Osteocyte (in vitro differentiated cells): ENCODE measurements at places on chromosomes 7 and 10. TPM values are rescaled to one million over a fixed set of nuclear protein-coding genes. Genes with fewer than 3 reads are reported as not detected.
A peak's percentile ranks its signal among the peaks of the same experiment; 100 is the strongest.

FAM25G gene
- not detected in 2 replicates for total RNA-seq

HTRA1 gene
- total RNA-seq = 1,546 and 1,638 TPM in 2 replicates

TEX47 gene
- total RNA-seq = not detected in 2 replicates

CCDC7 gene
- 12.5 and 12.6 TPM in 2 replicates for total RNA-seq

DYNC1I1 gene
- 43.3 and 43.4 TPM in 2 replicates for total RNA-seq

TAC1 gene
- not detected in 2 replicates for total RNA-seq

ELN gene
- total RNA-seq = 13.3 and 13.5 TPM in 2 replicates

CASD1 gene
- 15.9 and 19.4 TPM in 2 replicates for total RNA-seq

PLCE1 gene
- 7.0 and 7.4 TPM in 2 replicates for total RNA-seq

CCDC126 gene
- 11.6 and 14.8 TPM in 2 replicates for total RNA-seq

C10orf53 gene
- total RNA-seq = not detected in 2 replicates

CALML3 gene
- total RNA-seq = not detected in 2 replicates

OPN1SW gene
- total RNA-seq = not detected in 2 replicates

AKR1D1 gene
- not detected in 2 replicates for total RNA-seq

CRYGN gene
- total RNA-seq = not detected in 2 replicates

BTBD16 gene
- total RNA-seq = not detected in 2 replicates

CARD11 gene
- 0.24 TPM in 1 of 2 replicates, not detected in the other for total RNA-seq

OPALIN gene
- total RNA-seq = not detected in 2 replicates

DNA sequence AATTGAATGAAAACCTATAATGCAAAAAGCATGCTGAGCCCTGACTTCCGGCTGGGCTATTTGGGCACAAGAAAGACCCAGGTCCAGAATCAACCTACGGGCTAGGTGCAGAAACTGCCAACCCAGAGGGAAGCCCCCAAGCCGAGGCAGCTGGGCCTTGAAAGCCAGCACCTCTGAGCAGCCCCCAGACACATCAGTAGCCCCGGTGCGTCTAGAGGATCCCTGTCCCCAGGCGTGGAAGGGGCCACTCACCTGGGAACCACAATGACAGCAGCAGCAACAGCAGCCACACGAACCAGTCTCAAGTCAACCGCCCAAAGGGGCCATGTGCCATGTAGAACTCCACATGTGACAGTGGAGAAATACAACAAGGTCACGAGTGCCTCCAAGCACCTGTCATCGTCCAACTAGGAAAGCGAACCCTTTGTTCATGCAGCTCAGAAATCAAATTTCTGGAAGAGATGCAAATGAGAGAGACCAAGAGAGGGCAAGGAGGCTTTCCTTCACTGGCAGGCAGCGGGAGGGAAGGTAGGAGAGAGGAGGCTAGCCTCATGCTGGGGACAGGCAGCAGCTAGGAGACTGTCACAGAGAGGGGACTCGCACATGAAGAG lies 57.5 kb upstream of the CHST15 start:
- no peak overlapping the region for H3K4me3 ChIP-seq
- no peaks in the 10 kb centered on the region for H3K36me3 ChIP-seq
- DNase-seq = no peak
- H3K27me3 ChIP-seq = no peaks in the 10 kb centered on the region

GRCh38 chr10:4243169-4243568 lies 458.2 kb upstream of the KLF6 start:
- H3K4me1 ChIP-seq = peaks cover 88% of the 10 kb centered on the region
- peak overlapping the region; percentile 70 for H3K4me3 ChIP-seq
- H3K27ac ChIP-seq = peak overlapping the region; percentile 99
- H3K27me3 ChIP-seq = no peaks in the 10 kb centered on the region
- no peaks in the 10 kb centered on the region for H3K36me3 ChIP-seq

- DNase-seq = no peak
- H3K27ac ChIP-seq = no peak overlapping the region
- no peaks in the 10 kb centered on the region for H3K36me3 ChIP-seq
- peaks cover 3% of the 10 kb centered on the region for H3K4me1 ChIP-seq
- H3K27me3 ChIP-seq = peaks cover 71% of the 10 kb centered on the region
- no peak overlapping the region for H3K4me3 ChIP-seq
Measured at GRCh38 chr10:123967626-123968243, 76.1 kb upstream of the CPXM2 start.

DNA sequence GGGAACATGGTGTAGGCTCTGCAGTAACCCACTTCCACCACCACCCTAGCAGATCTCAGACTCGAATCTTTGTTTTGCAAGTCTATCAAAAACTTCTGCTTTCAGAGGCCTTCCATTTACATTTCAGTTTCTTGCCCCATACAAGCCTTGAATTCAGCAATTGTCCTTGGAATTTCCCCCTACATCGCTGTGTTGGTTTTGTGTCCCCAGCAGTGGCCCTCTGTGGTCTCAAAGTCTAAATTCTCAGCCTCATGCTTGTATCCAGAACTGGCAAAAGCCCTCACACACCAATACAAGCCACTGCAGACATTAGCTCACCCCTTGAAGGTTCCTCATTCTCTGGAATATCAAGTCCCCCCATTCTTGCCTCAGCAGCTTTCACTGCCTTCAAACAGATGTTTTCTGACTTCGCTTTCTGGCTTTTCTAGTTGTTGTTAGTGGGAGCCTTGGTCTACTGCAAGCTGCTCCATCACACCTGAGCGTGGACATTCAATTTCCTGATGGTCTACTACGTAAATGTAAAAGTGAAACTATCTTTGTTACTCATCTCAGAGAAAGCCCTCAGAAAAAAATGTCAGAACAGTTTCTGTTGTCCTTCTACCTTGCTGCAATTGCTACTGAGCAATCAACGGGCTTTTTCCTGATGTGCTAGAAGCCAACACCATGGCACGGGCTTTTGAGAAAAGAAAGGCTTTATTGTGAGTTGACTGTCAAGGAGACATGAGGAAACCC lies 1.8 kb upstream of the NUB1 start:
- H3K4me3 ChIP-seq = no peak overlapping the region
- H3K36me3 ChIP-seq = no peaks in the 10 kb centered on the region
- peaks cover 15% of the 10 kb centered on the region for H3K4me1 ChIP-seq
- DNase-seq = peak; percentile 38
- peaks cover 19% of the 10 kb centered on the region for H3K27me3 ChIP-seq
- no peak overlapping the region for H3K27ac ChIP-seq

- H3K36me3 ChIP-seq = no peaks in the 10 kb centered on the region
- H3K27me3 ChIP-seq = no peaks in the 10 kb centered on the region
- H3K4me3 ChIP-seq = no peak overlapping the region
Measured at GRCh38 chr10:129394518-129395328, 72.3 kb upstream of the MGMT start.

DNA sequence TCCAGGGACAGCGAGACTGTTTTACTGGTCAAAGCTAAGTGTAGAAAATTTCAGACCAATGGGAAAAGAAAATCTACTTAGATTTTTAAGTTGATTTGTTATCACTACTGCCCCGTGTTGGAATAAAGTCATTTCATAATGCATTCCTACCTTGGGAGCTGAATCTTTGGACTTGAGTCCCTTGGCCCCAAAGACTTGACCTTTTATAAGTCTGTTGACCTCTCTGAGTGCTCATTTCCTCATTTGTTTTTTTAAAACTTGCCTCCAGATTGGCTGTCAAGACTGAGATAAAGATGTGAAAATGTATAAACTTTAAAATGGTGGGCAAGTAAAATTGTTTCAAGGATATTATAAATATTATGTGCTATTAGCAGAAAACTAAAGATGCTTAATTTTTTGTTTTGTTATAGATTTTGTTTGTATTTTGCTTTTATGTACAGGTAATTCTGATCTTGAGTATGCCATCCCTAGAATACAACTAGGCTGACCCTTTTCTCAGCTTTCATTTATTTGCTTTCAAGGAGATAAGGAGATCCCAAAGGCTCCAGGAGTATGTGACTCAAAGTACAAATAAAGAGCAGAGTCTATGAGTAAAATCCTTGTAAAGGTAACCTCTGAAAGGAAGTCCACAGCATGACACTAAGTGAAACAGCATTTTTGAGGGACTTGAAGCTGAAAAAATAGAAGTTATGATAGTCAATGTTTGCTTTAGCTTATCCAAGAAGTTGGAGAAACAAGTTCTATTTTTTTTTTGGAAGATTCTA lies 54.6 kb downstream of the TMEM26 start:
- no peak overlapping the region for H3K27ac ChIP-seq
- no peak overlapping the region for H3K4me3 ChIP-seq
- no peaks in the 10 kb centered on the region for H3K36me3 ChIP-seq
- H3K4me1 ChIP-seq = peaks cover 8% of the 10 kb centered on the region

DNA sequence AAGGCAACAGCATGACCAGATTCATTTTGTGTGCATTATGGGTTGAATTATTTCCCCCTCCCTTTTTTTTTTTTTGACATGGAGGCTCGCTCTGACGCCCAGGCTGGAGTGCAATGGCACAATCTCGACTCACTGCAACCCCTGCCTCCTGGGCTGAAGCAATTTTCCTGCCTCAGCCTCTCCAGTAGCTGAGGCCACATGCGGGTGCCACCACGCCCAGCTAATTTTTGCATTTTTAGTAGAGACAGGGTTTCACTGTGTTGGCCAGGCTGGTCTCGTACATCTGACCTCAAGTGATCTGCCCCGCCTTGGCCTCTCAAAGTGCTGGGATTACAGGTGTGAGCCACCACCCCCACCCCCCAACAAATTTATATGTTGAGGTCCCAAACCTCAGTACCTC lies 42.0 kb downstream of the ZNF783 start:
- peaks cover 8% of the 10 kb centered on the region for H3K4me1 ChIP-seq
- peak; percentile 57 for DNase-seq
- H3K36me3 ChIP-seq = no peaks in the 10 kb centered on the region

- no peaks in the 10 kb centered on the region for H3K27me3 ChIP-seq
- DNase-seq = no peak
- peaks cover 37% of the 10 kb centered on the region for H3K4me1 ChIP-seq
- peaks cover 2% of the 10 kb centered on the region for H3K36me3 ChIP-seq
- H3K27ac ChIP-seq = no peak overlapping the region
Measured at GRCh38 chr7:46812101-46812675, 769.7 kb downstream of the TNS3 start.

- no peak for DNase-seq
- H3K36me3 ChIP-seq = no peaks in the 10 kb centered on the region
- peaks cover 22% of the 10 kb centered on the region for H3K4me1 ChIP-seq
- H3K4me3 ChIP-seq = no peak overlapping the region
- no peaks in the 10 kb centered on the region for H3K27me3 ChIP-seq
Measured at GRCh38 chr10:3033925-3034324, 33.4 kb upstream of the PFKP start.

GRCh38 chr10:1174022-1174421 lies 117.8 kb downstream of the WDR37 start:
- H3K4me1 ChIP-seq = no peaks in the 10 kb centered on the region
- H3K36me3 ChIP-seq = no peaks in the 10 kb centered on the region
- DNase-seq = no peak
- no peak overlapping the region for H3K4me3 ChIP-seq
- no peak overlapping the region for H3K27ac ChIP-seq

DNA sequence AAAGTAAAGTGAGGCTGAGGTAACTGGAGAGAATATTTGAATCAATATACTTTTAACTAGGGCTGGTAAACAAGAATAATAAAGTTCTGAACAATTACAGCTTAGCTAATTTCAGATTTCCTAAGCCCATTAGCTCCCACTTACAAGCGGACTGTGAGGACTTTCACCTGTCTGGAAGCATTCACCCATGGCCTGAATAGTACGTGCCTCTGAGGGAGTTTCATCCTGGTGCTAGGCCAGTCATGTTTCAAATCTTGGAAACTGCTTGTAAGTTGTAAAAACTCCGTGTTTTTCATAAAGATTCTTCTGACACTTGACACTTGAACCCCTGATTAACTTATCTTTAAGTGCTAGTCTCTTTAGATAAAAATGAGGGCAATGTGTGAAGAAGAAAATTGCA lies 975.2 kb upstream of the GHITM start:
- H3K27ac ChIP-seq = no peak overlapping the region
- no peak overlapping the region for H3K4me3 ChIP-seq
- no peaks in the 10 kb centered on the region for H3K36me3 ChIP-seq
- peaks cover 10% of the 10 kb centered on the region for H3K4me1 ChIP-seq

DNA sequence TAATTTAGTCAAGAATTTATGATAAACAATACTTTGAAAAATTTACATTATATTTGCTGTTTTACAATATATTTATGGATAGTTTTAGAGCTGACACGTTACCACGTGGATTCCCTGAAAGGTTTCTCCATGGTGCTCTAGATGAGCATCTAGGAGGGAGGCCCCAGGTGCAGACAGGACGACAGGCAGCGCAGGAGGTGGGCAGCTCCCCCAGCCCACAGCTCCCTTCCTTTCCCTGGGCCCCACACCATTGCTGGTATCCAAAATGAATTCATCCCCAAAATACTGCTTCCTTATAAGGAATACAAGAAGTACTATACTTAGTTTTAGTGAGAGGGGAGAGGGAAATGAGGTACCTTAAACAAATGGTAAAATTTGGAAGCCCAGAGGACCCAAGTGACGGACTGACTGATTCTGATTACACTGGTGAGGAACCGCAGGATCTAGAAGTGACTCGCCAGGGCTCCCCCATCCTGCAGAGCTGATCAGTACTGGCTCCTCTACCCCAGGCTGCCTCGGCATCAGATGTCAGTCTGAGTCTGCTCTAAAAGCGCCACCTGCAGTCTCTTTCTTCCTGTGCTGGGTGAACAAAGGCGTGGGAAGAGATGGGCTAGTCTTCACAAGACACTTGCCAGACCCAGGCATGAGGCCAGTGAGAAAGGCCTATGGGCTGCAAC lies 89.2 kb downstream of the DLG5 start:
- H3K27ac ChIP-seq = peak overlapping the region; percentile 54
- peaks cover 22% of the 10 kb centered on the region for H3K36me3 ChIP-seq
- H3K27me3 ChIP-seq = no peaks in the 10 kb centered on the region
- peaks cover 25% of the 10 kb centered on the region for H3K4me1 ChIP-seq
- no peak for DNase-seq
- no peak overlapping the region for H3K4me3 ChIP-seq

DNA sequence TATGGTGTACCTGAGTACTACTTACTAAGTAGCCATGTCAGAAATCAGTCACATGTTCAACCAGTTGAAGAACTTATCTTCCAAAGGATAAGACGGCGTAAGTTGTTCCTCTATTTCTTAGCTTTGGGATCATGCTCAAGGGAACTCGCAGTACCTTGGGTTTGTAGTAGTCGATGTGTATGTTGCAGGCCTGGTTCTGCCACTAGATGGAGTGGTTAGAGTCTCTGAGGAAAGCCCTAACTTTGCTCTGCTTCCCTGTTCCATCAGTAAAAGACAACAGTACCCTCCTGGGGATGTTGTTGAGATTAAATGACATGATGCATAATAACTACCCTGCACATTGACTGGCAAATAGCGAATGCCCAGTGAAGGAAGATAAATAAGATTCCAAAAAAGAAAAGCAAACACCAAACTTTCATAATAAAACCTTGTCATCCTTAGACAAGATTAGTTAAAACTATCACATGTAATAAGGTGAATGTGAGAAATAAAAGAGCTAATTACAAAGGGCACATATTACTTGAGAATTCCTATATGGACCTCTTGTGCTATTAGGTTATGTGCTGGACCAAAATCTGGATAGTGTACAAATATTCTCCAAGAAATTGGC lies 165.9 kb downstream of the ABCA13 start:
- H3K4me3 ChIP-seq = no peak overlapping the region
- no peaks in the 10 kb centered on the region for H3K4me1 ChIP-seq
- H3K27me3 ChIP-seq = peaks cover 21% of the 10 kb centered on the region
- H3K36me3 ChIP-seq = no peaks in the 10 kb centered on the region

DNA sequence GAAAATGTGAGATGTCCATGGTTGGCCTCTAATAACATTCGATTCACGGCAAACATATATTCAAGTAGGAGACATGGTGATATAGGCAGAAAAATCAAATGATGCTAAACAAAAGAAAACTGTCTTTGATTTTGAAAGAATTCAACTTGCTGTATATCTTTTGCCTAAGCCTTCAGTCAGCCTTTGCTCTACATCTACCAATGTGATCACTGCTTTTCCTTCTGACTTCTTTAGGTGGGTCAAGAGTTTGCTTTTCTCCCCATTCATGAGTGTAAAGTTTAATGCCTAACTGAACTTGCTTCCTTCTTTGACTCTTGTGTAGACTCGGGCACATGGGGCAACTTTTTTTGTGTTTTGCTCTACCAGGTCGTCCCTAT lies 417 bp upstream of the HIF1AN start:
- no peak for DNase-seq
- peaks cover 1% of the 10 kb centered on the region for H3K36me3 ChIP-seq
- no peaks in the 10 kb centered on the region for H3K27me3 ChIP-seq
- H3K4me1 ChIP-seq = peaks cover 1% of the 10 kb centered on the region
